Stimulated activated CD8-positive, alpha-beta memory T cell treated with anti-CD3 and anti-CD28 coated beads, Interleukin-15, amount 100 ng/mL, for 24 hours (primary cell): ENCODE measurements at places on chromosomes 1 and 21.

DNA sequence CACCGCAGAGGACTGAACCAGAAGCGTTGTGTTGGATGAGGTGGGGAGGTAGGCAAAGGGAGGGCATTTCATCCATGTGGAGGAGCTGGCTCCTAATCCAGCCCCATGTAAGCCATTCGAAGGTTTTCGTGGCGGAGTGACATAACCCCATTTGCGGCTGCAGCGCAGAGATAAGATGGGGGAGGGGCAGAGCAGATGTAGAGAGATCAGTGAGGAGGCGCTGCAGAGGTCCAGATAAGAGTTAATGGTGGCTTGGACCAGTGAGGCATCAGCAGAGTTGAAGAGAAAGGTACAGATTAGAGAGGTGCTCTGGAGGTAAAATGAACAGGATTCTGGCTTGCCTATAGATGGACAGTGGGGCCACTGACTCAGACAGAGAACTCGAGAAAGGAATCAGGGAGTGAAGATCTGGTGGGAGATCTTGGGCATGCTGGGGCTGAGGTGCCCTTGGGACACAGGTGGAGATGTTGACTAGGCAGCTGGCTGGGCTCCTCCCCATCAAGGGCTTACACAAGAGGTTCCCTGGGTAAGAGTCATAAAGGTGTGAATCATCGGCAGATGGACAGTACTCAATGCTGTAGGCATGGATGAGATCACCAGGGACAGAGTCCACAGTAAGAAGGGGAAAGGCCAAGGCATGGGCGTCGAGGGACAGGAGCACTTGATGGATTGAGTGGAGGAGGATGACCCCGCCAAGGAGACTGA lies 7.8 kb upstream of the PTPRF start:
- no peak for DNase-seq

- DNase-seq, result no peak
Observed at GRCh38 chr21:41891132-41891531, 12.0 kb upstream of the PRDM15 start.

GRCh38 chr1:229203030-229203751 lies 67.7 kb upstream of the RAB4A start:
- no peak for DNase-seq

DNA sequence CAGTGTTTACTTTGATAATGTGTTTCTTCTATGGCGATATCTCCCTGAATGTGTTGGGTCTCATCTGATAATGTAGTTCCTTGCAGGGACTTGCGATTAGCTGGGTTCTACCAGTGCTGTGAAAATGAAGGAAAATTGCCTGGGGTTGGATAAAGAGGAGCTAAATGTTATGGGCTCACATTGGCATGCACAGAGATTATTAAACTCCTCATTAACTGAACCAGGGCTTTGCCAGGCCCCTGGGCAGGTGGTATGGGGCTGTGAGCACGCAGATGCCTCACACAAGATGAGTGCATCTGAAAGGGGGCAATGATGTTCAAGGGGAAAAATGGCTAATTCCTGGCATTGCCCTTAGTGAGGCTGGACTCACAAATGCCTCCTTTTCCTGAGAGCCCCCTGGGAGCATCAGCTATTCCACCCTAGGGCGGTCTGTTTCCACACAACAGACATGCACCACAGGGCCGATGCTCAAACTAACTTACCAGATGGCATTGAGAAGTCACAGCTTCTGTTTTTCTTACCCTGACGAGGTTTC lies 321.1 kb downstream of the SEC16B start:
- no peak for DNase-seq

DNA sequence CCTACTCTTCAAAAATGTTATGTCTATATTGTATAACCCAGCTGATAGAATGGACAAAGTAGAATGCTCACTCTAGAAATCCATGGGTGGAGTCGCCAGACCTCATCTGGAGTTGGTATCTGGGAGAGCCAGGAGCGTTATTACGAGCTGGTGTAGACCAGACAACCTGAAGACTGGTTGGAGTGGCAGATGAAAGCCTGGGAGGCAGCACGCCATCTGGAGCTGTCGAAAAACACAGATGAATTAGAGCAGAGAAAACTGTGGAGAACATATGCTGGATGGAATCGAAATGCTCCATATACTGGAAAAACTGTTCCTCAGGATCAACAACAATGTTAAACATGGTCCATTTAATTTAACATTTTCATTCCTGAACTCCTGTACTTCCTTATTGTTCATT lies 333.6 kb downstream of the KCTD3 start:
- no peak for DNase-seq

GRCh38 chr21:43935711-43936110 lies 70.7 kb downstream of the AGPAT3 start:
- DNase-seq, result no peak

- no peak for DNase-seq
Observed at GRCh38 chr1:177170756-177171535, at the start of gene BRINP2. TSS of gene BRINP2 (plus strand) at chr1:177170958. CDS start at chr1:177229877, 58,919 bp downstream.
